ENCODE measurements at places on chromosomes 5 and 9.

GRCh38 chr5:98843481-98843880 lies 70.0 kb downstream of the RGMB start:
- DNase-seq: no peak

DNA sequence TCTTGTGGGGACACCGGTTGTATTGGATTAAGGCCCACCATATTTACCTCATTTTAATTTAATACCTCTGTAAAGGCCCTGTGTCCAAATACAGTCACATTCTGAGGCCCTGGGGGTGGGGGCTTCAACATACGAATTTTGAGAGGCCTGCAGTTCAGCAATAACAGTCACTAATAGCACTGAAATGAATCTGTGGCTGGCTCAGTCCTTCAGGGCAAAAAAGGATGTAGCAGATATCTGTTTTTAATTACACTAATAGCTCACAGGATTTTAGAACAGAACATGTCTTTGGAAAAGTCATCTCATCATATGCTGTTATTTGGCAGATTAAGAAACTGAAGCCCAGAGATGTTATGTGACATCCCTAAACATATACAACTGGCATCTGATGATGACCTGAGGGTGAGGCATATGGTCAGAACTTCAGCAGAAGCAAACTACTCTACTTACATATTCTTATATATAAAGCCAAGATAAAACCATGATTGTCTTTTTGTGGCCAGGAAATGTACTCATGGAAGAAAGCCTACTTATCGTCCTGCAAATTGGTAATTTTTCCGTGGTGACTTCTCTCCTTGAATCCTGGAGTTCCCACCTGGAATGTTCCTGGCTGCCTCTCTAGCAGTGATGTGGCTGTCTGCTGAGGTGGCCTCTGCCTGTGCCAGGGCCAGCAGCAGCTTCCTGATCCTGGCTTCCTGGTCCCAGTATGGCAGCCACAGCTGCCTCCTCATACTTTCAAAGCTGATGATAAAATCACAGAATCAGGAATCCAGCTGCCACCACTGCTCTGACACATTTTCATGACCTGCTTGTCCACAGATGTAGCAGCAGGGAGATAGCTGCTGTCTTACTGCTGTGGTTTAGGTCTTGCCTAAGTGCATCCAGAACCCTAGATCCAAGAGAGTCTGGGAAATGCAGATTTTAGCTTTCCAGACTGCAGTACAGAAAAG lies 72.1 kb upstream of the ANKRD55 start:
- DNase-seq: no peak

DNA sequence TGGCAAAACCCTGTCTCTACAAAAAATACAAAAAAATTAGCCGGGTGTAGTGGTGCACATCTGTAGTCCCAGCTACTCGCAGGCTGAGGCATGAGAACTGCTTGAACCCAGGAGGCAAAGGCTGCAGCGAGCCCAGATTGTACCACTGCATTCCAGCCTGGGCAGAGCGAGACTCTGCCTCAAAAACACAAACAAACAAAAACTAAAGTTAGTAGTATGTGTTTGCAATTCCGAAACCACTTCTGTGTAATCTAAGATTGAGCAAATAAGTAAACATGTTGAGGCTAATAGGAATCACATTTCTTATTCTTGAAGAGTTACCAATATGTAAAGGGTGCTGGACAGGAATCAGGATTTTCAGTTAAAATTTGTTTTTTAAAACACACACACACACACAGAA lies 70.0 kb upstream of the SUSD1 start:
- DNase-seq: no peak

DNA sequence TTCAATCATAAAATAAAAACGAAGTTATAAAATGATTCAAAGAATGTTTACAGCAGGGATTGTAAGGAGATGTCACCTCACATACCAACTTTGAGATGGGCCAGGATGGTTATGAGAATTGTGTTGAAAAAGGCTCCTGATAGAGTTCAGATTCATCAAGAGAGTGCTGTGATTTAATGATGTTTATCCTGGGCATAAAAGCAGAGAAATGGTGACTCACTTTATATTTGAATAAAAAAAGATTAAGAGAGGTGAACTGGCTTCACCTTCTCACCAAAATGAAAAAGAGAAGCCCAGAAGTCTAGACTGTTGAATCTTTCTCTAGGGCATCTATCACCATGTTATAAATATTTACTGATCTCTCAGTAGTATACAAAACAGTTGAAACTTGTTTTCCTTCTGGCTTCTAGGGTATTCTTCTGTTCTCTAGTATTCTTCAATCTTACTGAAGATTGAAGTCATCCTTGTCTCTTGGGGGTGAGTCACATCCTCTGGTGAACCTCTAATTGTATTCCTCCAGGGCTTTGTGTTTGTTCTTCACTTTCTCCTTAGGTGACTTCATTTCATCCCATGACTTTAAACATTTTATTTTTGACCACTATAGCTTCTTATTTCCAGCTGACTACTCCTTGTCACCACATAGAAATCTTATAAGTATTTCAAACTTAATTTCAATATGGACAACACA lies 1237.3 kb upstream of the C9orf72 start:
- peak; percentile 79 for DNase-seq

GRCh38 chr5:11617080-11617479 lies 287.2 kb downstream of the CTNND2 start:
- DNase-seq: no peak

GRCh38 chr9:33167084-33167971 lies at the start of gene B4GALT1:
TSS of gene B4GALT1 (minus strand) at chr9:33167336. CDS start at chr9:33167169, 167 bp downstream.
- DNase-seq: peak; percentile 79

DNA sequence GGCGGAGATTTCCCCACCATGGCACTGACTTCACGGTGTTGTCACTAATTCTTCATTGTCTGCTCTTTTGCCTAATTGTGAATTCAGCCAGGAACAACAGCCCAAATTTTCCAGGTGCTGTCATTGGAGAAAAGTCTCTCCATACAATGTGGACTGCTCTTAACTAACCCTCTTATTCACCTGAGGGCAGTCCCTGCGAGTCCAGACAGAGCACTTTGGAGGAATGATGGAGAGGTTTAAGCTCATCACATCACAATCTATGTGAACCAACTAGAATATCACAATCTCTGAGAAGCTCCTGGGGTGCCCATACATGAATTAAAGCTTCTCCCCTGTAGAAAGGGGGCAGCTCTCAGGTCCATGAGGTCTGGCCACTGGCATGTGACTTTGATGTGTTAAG lies 56.4 kb downstream of the MTX3 start:
- no peak for DNase-seq

DNA sequence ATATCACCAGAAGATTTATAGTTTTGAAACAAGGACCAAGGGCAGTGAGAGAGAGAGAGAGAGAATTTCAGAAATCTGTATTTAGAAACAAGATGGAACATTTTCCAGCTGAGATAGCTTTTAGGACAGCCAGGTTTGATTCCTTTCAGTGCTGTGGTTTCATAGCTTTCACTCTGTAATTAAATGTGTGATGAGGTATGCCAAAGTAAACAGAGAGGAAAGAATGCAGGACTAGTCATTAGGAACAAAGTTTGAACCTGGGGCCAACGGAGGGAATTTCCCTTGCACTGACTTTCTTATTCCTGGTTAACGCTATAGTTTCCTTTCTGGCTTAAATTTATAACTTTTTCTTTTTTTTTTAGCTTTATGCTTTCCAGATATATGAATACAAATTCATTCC lies 10.0 kb upstream of the CCL28 start:
- peak; percentile 96 for DNase-seq

GRCh38 chr5:129963359-129963758 lies 59.1 kb downstream of the CHSY3 start:
- peak; percentile 71 for DNase-seq

GRCh38 chr9:115008536-115009270 lies 78.3 kb upstream of the TNFSF8 start:
- peak; percentile 93 for DNase-seq

GRCh38 chr9:19533373-19533772 lies 124.6 kb downstream of the ACER2 start:
- DNase-seq: peak; percentile 38

DNA sequence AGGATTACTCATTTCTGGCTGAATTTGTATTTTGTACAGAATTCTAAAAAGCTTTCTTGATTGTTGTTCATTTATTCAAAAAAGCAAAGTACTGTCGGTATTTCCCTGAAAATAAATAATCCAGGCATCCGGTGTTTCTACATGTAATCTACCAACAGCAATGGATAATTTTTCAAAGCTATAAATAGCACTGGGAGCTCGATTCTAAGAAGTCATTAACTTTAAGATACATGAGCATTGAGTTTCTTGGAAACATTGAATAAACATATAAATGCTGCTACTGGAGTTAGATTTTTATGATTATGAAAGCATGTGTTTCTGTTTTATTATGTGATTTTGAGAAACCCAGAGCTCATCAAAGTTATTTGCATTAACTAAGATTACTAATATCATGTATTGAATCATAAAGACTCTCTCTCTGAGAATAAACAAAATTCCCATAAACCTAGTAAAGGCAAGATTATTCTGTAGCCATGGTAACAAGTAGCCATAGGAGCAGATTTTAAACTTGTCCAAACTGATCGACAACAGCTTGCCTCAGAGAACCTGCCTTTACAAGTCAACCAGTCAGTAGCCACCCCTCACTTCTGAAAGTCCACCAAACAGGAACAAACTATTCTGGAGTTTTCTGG lies 197.0 kb downstream of the DRD1 start:
- DNase-seq: no peak

GRCh38 chr5:8729437-8729836 lies 816.4 kb downstream of the SEMA5A start:
- no peak for DNase-seq

Measured in A172 (cell line).